ENCODE measurements at places on chromosomes 3 and 15.

- no peak for DNase-seq
Measured at GRCh38 chr3:105274536-105274935, 92.2 kb upstream of the ALCAM start.

DNA sequence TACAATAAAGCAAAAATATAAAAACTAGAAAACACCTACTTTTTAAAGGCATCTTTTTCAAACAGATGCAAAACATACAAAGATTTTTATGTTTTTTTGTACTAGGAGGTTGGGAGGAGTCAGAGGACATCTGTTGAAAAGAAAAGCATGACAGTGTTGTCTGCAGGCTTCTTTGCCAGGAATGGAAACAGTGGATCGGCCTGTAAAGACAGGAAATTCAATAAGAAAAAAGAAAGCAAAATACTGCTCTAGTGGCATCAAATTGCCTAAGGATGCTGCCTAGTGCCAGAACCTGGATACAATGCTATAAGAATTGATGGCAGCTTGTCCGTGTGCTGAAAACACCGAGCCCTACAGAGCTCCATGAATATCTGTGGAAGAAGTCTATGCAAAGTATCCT, 69.9 kb downstream of the TBC1D5 start:
- no peak for DNase-seq

GRCh38 chr3:121232309-121233225, 313.2 kb downstream of the POLQ start:
- DNase-seq: no peak

DNA sequence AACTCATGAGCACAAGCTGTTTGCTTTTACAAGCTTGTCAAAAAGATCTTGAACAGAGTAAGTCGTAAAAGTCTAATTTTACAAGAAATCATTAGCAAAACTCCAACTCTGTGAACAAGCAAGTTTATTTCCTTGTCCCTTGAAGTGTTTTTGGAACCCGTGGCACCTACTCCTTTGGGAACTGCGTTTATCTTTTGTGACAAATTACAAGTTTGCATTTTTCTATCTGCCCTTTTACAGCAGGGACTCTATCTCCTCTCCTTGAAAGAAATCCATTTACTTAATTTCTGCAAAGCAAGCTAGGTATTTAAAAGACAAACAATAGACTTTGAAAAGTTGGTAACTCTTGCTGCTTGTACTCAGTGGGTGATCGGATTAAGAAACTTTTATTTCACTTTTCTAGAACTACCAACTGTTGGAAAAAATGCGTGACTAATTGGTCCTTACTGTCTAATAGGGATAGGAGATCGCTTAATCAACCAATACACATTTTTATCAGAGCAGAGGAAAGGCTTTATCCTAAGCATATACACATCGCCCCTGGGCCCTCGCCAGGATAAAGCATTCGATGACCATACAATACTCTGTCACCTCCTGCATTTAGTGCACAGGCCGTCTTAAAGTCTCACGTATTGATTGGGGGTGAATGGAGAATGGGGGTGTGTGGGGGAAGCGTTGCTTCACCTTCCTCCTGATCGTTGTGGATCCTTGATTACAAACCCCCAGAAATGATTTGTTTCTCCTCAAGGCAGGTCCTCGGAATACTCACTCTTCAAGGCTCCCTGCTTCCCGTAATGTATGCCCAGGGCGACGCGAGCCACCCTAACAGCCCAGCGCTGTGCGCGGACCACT, 1.7 kb downstream of the PRTG start:
- no peak for DNase-seq

DNA sequence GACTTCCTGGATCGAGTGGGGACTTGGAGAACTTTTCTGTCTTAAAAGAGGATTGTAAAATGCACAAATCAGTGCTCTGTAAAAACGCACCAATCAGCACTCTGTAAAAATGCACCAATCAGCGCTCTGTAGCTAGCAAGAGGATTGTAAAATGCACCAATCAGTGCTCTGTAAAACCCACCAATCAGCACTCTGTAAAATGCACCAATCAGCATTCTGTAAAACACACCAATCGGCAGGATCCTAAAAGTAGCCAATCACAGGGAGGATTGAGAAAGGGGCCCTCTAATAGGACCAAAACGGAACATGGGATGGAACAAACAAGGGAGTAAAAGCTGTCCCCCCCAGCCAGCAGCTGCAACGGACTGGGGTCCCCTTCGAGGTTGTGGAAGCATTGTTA, 587.4 kb upstream of the ALCAM start:
- DNase-seq: no peak
